Endodermal cell (in vitro differentiated cells): ENCODE measurements at places on chromosomes 11 and 22.

DNA sequence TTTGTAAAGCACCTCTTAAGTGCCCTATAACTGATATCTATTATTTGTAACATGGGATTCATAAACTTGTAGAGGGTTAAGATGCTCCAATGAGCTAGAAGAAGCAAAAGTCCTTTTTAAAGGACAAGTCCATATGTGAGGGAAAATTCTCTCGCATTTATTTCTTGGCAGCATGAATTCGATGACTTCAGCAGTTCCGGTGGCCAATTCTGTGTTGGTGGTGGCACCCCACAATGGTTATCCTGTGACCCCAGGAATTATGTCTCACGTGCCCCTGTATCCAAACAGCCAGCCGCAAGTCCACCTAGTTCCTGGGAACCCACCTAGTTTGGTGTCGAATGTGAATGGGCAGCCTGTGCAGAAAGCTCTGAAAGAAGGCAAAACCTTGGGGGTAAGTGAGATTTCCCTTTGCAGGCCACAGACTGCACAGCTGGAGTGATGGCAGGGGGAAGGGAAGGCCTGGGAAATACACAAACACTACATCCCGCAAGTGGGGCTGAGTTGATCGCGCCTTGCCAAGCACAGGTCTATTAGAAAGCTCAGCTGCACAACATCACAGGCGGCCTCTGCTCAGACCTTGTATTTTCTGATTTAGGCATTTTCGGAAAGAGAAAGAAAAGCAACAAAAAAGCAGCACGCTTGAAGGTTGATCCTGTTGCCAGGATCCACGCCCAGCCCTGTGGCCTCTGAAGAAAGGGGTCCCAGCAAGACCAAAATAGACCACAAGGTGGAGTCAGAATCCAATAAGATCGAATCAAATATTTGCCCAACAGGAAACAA, 1.5 kb downstream of the MS4A8 start:
- peak; percentile 86 for DNase-seq

DNA sequence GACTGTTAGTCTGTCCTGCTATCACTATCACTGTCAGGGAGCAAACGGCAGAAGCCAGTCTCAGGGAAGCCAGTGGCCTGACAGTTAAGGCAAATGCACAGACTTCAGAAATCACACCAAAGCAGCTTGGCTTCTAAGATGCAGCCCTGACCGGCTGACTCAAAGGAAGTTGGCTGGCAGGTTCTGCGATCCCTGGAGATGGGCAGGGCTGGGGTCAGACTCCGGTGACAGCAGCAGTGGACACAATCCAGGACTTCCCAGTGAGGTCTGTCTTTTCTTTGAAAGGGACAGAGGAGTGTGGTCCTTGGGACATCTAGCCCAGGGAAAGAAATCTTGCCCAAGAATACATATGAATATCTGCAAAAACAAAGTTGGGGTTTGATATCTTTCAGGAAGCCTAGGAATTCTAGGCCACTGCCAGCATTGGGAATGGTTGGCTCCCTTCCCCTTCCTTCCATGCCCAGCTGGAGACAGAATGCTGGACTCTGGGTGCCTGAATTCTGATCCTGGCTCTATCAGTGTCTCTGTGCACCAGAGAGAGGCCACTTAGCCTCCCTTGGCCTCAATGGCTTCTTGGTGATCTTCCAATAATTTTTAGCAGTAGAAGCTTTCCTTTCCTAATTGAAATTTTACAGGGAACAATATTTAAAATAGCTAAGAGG, 108.9 kb downstream of the KIRREL3 start:
- no peak for DNase-seq

DNA sequence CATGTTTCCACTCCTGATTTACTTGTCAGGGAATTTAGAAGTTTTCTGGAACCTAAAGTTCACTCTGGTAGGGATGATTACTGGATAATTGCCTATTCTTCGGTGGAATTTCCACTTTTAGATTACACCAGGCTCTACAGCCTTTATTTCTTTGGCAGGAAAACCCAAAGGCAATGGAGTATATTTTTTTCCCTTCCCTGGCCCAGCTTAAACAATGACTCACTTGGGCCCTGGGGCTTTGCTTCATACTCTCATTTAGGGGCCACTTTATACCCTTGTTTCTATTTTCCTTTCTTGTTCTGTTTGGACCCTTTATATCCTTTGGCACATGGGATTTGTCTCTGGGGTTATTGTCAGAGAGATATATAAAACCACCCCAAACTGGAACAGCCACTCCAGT, 114.7 kb downstream of the CSTPP1 start:
- no peak for DNase-seq

DNA sequence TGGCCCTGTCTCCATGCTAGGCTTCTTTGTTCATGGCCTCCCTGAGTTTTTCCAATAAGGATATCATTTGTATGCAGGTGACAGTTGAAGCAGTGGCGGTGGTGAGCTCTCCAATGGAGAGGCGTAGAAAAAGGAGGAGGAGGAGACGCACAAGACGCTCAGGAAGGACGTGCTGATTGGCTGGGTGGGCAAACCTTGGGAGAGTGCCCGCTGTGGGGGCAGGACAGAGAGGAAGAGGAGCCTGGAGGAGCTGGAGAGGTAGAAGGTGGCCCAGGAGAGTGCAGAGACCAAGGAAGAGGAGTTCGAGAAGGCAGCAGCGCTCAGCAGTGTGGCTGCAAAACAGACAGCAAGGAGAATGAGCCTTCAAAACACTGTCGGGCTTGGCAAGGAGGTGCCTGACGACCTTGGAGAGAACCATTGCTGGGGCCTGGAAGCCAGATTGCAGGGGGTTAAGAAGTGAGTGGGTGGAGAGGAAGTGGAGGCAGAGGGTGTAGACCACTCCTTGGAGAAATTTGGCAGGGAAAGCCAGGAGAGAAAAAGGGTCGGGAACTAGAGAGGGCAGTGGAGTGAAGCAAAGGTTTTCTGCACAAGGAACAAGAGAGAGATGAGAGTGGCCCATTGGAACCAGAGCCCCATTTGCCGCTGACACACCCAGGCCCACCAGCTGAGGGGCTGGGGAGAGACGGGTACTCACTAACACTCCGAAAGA, 7.5 kb downstream of the CLCF1 start:
- DNase-seq, result peak; percentile 54

- no peak for DNase-seq
These were observed 37.0 kb downstream of the KIAA1671 start for GRCh38 chr22:24989541-24989951.

- DNase-seq, result peak; percentile 79
These were observed at the start of gene BDNF for GRCh38 chr11:27700351-27701301. BDNF (minus strand) TSS chr11:27700455; CDS start chr11:27658564, 41,891 bp downstream.

DNA sequence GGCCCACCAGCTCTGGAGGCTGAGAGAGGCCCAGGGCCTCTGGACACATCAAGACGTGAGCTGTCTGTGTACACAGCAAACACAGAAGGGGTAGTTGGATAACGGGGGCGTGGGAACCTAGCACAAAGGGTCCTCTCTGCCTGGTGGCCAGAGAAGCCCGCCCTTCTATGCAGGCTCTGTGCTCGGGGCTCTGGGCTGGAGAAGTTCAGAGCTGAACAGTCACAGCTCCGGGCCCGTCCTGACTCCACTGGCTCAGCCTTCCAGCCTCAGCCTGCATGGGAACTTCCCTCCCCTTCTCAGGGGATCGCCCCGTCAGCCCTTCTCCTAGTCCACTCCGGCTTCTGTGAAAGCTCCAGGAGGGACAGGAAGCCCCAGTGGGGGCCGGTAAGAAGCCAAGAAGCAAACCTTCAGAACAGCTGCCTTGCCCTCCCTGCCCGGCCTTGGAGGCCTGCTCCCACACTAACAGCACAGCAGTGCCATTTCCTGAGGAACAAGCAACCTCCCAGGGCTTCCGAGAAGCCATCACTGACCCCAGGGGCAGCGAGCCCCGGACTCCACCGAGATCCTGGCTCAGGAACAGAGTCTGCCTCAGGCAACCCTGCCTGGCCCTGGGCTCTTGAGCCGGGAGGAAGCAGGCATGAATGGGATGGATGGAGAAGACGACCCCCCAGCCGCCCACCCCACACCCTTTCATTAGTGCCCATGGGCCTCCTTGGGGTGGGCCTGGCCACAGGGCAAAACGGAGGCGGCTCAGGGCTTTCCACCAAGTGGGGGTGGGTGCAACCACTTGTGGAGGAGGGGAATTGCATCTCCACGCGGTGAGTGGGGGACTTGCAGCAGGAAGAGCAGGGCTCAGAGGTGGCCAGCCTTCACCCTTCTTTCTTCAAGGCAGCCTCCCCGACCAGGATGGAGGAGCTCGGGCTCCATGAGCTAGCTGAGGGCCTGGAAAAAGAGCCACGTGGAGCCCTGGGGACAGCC, 119.8 kb downstream of the ST3GAL4 start:
- DNase-seq, result no peak

DNA sequence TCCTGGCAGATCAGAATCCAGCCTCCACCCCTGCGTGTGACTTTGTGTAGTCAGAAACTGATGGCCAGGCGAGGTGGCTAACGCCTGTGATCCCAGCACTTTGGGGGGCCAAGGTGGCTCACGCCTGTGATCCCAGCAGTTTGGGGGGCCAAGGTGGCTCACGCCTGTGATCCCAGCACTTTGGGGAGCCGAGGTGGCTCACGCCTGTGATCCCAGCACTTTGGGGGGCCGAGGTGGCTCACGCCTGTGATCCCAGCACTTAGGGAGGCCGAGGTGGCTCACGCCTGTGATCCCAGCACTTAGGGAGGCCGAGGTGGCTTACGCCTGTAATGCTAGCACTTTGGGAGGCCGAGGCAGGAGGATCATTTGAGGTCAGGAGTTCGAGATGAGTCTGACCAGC, 5.2 kb downstream of the NCAPH2 start:
- no peak for DNase-seq

DNA sequence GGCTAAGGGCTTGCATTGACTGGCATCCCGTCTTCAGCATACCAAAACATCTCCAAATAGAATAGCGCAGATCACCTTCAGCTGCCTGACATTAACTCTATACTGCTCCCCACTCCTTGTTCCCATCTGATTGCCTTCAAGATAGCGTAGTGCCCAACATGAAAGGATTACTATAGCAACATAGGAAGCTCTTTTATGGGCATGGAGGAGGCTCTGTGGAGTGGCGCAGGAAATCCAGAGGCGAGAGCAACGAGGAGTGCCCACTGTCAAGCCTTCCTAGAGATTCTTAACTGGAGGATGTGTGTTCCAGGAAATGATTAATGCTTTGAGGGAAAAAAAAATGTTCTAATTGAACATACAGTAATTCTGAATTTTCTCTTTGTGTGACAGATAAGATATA, 213.3 kb downstream of the CADM1 start:
- DNase-seq, result no peak

- DNase-seq, result no peak
These were observed 94.1 kb upstream of the LIN7C start for GRCh38 chr11:27600656-27601055.

GRCh38 chr11:74683279-74683871, 47.9 kb downstream of the CHRDL2 start:
- DNase-seq, result peak; percentile 62

DNA sequence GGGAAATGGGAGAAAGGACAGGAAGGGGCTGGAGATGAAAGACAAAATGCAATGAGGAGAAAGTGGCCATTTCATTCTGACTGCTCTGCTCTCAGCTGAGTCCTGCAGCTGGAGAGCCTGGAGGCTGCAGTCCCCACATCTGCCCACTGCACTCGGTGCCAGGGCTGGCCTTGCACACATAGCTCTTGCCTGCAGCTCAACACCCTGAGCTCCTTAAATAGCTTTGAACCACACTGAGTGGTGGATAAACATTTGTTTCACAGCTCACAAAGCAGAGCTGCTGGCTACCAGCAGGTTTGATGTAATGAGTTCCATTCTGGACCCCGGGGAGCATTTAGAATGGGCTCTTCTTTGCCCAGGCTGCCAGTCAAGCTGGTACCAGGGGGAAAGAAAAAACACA, 426.1 kb upstream of the CADM1 start:
- DNase-seq, result no peak

DNA sequence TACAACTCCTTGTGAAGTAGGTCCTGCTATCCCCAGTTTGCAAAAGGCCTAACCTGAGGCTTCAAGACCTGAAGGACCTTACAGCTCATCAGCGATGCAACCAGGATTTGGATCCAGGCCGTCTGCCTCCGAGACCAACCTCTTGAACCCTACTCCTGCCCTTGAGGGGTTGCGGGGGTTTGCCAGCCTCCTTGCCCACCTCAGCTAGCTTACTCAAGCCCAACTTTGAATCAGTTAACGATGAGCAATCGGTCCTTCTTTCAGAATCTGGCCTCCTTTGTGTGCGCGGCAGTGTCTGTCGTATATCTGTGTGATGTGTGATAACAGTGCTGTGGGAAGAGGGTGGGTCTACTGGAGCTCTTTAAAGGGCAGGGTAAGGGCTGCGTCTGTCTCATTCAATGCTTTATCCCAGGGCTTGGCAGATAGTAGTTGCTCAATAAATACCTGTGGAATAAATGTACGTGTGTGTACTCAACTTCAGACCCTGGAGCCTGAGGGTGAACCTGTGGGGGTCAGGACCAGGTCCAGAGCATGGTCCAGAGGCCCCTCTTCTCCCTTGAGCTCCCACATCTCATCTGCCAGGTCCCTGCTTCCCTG, 3.2 kb downstream of the CHRM1 start:
- no peak for DNase-seq

DNA sequence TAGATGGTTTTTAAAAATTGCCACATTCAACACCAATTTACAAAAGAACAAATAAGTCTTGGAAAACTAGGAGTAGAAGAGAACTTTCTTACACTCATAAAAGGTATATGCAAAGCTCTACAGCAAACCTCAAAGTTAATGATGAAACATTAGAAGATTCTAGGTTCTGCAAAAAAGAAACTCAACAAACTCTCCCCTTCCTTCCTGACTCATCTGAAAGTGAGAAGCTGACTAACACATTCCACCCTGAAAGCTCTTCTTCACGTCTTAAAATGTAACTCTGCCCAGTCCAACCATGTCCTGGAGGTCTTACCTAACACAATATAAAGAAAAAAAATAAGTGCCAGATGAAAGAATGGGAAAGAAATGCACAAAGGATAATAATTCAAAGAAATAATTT, 218.9 kb upstream of the ISX start:
- DNase-seq, result no peak

GRCh38 chr11:113681282-113681681, 24.8 kb downstream of the TMPRSS5 start:
- peak; percentile 80 for DNase-seq

DNA sequence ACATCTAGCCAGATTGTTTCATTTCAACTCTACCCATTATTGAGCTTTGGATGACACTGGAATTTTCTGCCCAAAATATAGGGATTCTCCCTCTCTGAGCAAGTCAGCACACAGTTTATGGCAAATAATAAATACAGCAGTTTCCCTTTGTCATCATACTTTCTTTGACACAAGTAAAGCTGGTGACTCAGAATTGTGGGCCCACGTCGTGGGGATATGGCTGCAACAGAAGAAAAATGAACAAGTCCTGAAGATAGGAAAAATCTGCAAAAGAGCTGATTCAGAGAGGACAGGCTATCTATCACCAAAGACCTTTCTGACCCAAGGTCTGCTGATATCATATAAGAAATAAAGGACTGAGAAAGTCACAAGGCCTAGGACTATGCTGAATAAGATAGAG, 236.3 kb upstream of the ZC3H12C start:
- no peak for DNase-seq
